ENCODE measurements at places on chromosomes 7 and 10.

DNA sequence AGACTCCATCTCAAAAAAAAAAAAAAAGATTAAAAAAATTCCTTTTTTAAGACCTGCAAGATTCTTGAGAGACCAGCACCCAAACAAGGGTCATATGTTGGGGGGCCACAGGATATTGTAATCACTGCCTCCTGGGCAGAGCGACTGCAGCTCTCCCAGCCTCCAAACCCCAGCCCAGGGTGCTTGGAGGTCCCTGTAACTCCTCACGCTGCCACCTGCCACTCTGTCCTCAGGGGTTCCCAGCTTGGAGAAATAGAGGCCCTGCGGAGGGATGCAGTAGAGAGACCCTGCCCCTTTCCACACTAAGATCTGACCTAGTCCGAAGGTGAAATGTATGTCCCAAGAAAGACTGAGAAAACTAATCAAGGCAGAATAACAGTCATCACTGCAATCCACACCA, 343.7 kb downstream of the GRID1 start:
- DNase-seq = no peak

GRCh38 chr10:110775020-110775375, 96.7 kb upstream of the PDCD4 start:
- no peak for DNase-seq

DNA sequence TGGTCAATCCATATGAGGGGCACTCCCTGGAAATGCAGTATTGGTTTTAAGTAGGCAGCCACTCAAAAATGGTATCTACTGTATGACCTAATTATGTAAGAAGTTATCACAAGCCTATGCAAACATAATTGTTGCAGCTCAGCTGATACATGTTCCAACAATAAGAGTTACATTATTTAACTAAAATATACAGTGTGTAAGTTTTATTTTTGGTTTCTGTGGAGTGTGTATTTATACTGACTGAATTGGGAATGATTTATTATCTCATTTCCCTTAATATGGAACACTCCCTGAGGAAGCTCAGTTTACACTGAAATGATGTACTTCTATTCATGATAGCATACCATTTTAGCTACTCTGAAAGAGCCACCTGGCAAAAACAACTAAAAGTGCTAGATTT, 2.6 kb upstream of the ING3 start:
- no peak for DNase-seq

- DNase-seq = no peak
Measured at GRCh38 chr7:155769701-155770100, 42.6 kb downstream of the SHH start.

DNA sequence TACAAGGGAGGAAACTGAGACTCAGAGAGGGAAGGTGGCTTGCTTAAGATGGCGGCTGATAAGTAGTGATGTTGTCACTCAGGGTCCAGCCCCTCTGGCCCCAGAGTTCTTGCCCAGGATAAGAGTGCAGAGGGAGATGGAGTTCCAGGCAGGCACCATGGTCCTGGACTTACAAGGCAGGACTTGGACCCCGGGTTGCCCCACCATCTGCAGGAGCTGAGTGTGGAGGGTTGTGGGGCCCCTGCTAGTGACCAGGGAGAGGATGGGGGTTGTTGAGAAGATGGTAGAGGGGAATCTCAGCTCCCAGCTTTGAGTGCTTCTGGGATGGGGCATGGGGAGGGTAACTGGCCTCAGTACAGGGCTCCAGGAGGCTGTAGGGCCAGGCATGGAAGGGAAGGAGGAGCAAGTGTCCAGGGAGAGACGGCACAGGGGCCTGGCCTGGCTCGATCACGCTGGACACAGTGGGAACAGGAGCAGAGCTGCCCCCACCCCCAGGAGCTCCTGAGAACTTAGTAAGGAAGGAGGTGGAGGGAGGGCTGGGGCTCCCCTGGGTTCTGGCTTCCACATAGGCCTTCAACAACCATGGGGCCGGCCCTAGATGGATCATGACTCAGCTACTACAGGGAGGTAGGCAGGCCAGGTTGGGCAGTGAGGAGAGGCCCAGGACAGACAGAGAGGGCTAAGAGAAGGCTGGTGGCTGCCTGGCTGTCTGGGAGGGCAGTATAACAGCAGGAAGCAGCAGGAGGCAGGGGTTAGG, 28.2 kb downstream of the PPIF start:
- DNase-seq = no peak

- DNase-seq = no peak
Measured at GRCh38 chr7:33191340-33191739, 62.0 kb downstream of the BBS9 start.

DNA sequence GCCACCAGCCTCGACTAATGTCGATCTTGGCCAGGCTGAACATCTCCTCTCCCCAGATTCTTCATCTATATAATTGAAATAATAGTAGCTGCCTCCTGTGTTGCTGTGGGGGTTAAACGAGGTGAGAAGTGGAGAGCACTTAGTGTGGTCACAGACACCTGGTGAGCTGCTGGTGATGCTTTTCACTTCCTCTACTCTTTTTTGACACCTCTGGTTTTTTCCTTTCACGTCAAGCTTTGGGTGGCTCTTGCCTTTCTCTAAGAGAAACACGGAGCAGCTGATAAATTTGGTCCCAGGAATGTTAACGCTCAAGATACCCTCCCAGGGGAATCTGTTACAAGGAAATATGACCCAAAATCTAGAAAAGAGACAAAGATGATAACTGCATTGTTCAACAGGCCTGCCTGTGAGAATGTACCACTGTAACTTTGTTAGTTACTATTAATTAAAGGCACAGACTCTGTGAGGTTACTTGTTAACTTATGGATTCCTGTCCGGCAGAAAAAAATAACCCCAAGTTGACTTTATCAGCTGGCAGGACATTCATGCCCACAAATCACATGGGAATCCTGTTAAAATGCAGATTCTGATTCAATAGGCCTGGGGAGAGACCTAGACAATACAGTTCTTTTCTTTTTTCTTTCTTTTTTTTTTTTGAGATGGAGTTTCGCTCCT, 9.5 kb upstream of the NPFFR1 start:
- DNase-seq = no peak

DNA sequence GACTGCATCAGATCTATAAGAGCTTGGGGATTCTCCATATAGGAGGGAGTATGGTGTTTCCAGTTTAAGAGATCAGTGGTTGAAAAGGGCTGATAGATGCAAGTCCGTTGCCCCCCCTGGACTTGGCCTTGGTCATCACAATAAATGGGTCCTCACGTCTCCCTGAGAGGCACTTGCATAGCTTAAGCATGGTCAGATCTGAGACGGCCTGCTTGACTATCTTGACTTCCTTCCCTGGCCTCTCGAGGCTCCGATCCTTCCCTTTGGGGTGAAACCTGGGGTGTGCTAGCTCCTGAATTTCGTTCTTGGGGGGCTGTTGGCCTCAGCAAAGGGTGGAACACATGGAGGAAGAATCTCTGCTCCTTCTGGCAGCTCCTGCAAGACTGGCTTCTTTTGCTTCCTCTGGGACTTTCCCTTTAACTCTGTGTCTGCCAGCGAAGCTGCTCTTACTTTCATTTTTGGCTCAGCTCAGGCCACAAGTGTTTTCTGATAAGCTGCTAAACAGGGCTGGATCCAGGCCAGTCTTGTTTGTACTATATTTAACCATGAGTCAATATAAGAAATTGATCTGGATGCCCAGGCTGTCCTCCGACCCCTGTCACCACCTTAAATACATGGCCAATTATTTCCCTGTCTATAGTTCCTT, 11.2 kb upstream of the ZNF485 start:
- DNase-seq = peak; percentile 77

- DNase-seq = no peak
Measured at GRCh38 chr10:114780577-114781184, 40.9 kb upstream of the FHIP2A start.

DNA sequence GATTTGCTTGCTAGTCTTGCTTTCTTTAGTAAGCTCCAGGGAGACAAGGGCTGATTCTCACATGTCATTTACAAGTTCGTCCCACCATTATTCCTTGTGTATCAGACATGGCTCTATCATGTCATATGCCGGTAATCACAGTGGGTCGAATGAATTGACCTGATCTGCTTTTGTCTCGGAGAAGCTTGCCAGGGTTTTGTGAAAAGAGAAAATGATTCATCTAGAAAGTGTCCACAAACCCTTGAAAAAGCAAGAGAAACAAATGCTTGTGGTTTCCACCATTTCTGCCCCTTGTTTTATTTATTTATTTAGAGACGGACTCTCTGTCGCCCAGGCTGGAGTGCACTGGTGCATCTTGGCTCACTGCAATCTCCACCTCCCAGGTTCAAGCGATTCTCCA, 278.5 kb downstream of the TCF7L2 start:
- no peak for DNase-seq

DNA sequence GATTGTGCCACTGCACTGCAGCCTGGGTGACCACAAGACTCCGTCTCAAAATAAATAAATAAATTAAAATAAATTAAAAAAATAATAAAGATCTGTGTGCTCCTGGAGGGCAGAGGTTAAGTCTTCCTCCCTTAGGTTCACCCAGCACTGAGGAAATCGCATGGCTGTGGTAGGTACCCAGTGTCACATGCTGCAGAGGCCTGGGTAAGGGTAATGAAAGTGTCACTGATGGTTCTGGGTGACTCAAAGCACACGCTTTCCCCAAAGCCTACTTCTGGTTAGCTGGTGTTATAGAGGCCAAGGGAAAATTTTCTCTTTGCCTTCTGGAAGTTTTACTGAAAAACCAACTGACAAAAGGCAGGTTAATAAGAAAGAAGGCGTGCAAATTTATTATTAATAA, 88.8 kb upstream of the ITGB1 start:
- DNase-seq = no peak

GRCh38 chr7:30790356-30790755, 19.1 kb downstream of the MINDY4 start:
- DNase-seq = no peak

- no peak for DNase-seq
Measured at GRCh38 chr10:99248824-99249223, 13.2 kb upstream of the HPSE2 start.

GRCh38 chr7:47741984-47742383, 160.1 kb upstream of the TNS3 start:
- DNase-seq = no peak

GRCh38 chr10:95133016-95133752, 60.9 kb upstream of the ACSM6 start:
- DNase-seq = peak; percentile 95

- no peak for DNase-seq
Measured at GRCh38 chr10:78148961-78149612, 115.4 kb downstream of the RPS24 start.

DNA sequence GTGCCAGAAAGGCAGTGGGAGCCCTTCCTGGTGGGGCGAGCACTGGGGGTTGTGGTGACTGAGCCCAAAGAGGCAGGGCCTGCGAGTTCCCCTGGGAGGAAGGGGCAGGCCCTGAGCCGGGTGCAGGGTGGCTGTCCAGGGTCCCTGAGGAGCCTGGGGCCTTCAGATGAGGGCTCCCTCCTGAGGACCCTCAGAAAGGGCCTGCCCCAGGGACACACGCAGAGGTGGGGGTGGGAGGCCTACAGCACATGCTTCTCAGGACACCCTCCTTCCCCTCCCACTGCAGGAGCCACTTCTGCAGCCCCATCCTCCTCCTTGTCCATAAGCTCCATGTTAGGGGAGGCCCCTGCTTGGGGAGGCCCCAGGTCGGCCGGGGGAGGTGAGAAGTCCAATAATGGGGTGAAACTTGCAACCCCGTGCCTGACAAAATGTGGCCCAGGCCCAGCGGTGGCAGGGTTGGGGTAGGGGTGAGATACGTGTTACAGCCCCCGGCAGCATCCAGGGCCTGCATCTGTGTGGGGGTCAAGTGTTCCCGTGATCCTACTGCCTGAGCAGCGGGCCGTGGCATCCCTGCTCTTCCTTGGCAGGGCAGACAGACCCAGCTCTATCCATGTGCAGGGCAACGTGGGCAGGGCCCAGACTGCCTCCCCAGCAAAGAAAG, 31.8 kb upstream of the RET start:
- no peak for DNase-seq

- no peak for DNase-seq
Measured at GRCh38 chr7:44762300-44762699, 13.7 kb downstream of the ZMIZ2 start.

DNA sequence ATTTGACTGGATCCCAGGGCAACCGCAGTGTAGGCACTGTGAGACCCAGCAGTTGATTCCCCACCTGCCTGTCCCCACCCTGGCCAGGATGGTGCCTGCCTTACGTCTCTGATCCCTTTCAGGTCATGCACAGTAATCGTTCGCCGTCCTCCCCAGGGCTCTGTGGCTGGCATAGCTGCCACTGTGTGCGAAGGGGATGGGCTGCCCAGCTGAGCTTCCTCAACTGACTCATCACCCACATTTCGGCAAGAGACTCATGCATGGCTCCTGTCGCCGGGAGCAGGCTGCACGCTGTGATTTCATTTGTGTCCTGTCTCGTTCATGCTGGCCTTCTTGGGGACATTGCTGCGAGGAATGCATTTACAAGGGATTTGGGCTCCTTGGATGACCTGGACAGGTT, 252.4 kb downstream of the KLF6 start:
- no peak for DNase-seq

- no peak for DNase-seq
Measured at GRCh38 chr10:34037499-34037898, 703.0 kb upstream of the NRP1 start.

DNA sequence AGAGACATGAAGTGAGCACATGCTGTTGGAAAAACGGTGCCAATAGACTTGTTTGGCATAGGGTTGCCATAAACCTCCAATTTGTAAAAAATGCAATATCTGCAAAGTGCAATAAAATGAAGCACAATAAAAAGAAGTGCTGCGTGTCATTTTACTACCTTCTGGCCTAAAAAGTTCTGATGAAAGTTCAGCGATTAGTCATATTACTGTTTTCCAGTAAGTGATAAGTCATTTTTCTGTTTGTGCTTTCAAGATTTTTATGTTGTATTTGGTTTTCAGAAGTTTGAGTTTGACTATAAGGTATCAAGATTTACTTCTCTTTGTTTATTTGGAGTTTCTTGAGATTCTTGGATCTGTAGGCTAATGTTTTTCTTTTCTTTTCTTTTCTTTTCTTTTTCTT, 16.8 kb downstream of the AOAH start:
- DNase-seq = no peak

- no peak for DNase-seq
Measured at GRCh38 chr10:120978589-120979252, 127.6 kb downstream of the WDR11 start.

DNA sequence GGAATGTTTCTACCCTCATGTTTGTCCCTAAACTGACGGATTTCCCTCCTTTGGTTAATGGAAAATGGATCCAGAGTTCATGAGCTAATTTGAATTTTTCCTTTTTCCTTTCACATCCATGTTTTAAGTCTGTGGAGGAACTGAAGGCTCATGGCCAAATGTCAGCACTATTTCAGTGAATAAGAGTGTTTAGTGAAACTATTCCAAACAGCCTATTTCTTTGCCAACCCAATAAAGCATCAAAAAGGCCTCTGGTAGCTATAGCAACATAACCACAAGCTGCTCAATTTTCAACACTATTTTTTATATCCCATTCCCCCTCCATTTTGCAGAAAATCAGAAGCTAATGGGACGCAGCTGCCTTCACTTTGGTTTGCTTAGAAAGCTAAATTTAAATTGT, 1454.1 kb downstream of the GATA3 start:
- DNase-seq = no peak
